ENCODE measurements at places on chromosomes 1 and 21.
A peak's percentile ranks its signal among the peaks of the same experiment; 100 is the strongest.

DNA sequence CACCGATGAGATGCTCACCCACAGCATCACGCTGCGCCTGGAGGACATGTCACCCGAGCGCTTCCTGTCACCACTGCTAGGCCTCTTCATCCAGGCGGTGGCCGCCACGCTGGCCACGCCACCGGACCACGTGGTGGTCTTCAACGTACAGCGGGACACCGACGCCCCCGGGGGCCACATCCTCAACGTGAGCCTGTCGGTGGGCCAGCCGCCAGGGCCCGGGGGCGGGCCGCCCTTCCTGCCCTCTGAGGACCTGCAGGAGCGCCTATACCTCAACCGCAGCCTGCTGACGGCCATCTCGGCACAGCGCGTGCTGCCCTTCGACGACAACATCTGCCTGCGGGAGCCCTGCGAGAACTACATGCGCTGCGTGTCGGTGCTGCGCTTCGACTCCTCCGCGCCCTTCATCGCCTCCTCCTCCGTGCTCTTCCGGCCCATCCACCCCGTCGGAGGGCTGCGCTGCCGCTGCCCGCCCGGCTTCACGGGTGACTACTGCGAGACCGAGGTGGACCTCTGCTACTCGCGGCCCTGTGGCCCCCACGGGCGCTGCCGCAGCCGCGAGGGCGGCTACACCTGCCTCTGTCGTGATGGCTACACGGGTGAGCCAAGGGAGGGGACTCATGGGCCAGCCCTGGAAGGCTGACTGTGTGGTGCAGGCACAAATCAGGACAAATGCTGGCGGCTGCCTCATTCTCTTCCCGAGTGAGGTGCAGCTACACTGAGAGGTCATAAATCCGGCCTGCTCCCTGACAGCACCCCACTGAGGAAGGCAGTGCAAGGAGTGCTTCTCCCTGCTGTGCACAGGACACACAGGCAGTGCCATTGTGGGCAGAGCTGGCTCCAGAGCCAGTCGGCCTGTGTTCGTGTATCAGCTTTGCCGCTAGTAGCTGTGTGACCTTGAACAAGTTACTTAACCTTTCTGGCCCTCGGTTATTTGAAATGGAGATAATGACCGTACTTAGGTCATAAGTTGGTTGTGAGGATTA, 9.4 kb downstream of the CELSR2 start:
- DNase-seq: no peak

DNA sequence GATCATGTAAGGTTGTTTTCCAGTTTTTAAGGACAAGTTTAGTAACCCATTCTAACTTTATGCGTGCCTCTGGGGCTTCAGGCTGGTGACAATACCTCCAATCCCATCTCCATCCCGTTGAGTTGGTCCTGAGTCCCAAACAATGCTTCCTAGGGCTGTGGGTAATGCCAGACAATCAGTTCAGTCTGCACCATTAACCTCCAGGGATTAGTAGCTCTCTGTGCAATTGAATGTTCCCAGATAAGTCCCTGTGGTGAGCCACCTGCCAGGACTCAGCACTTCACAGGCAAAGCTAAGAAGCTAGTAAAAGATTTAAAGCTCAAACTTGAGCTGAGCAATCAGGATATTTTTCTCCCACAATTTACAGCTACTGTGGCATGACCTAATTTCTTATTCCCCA, 462.2 kb upstream of the PTBP2 start:
- DNase-seq: no peak

DNA sequence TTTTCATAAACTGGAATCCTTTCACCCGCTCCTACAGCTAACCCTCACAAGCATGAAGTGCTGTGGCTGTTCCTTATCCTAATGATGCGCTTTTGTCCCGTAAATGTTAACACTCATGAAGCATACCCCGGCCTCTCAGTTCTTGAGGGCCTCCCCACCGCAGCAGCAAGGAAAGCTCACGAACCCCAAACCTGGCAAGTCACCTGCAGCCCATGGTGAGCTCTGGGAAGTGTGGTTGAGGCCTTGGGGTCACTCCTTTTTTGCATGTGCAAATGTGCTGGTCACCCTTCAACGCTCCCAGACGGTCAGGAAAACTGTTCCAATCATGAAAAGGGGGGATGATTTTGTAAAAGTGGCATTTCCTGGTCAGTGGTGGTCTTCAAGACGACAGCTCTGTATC, 124.6 kb downstream of the PRDM2 start:
- no peak for DNase-seq

GRCh38 chr21:35504951-35505466, 455.9 kb upstream of the RUNX1 start:
- DNase-seq: no peak

- no peak for DNase-seq
Observed at GRCh38 chr1:176626572-176627061, 163.6 kb downstream of the PAPPA2 start.

- DNase-seq: peak; percentile 53
Observed at GRCh38 chr1:15027515-15027986, 126.0 kb upstream of the TMEM51 start.

DNA sequence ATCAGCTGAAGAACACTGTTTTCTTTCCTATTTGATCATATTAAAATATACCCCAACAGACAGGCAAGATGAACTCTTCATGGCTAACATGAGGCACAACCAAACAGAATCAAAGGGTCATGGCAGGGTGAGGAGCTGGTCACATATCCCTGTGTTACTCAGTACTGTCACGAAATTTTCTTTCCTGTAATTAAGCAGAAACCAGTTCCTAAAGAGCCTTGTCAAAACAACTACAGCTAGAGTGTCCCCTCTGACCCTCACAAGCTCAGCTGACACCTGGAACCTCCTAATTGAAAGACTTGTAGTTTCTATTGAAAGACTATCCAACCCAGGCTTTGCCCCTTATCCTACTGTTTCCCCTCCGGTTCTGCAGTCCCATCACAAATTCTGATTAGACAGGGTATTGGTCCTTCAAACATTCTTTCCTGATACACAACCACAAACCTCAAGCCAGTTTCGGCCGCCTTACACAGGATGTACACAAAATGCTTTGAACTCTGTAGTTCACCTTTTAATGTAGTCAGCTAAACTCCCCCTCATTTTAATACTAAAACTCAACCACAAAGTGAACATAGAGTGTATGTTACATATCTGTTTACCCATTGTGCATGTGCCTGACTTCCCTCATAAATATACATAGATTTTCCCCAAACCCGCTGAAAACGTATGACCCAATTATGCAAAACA, 651.9 kb downstream of the MRPL39 start:
- no peak for DNase-seq

DNA sequence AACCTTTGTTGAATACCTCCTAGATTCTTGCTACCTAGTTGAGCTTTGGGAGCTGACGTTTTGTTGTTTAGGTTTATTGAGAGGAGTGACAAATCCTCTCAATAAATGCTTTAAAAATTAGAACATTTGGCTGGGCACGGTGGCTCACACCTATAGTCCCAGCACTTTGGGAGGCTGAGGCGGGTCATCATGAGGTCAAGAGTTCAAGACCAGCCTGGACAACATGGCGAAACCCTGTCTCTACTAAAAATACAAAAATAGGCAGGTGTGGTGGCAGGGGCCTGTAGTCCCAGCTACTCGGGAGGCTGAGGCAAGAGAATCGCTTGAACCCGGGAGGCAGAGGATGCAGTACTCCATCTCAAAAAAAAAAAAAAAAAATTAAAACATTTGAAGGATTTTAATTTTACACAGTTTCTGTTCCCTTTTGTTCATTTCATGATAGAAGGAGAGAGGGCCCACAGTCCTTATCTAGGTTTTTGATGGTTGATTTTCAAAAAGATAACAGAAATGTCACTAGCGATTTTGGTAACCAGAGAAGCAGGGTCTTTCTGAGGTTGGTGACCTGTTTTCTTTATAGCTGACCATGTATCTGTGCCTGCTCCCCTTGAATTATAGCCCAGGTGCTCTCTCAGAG, 44.2 kb upstream of the PIGV start:
- DNase-seq: no peak

DNA sequence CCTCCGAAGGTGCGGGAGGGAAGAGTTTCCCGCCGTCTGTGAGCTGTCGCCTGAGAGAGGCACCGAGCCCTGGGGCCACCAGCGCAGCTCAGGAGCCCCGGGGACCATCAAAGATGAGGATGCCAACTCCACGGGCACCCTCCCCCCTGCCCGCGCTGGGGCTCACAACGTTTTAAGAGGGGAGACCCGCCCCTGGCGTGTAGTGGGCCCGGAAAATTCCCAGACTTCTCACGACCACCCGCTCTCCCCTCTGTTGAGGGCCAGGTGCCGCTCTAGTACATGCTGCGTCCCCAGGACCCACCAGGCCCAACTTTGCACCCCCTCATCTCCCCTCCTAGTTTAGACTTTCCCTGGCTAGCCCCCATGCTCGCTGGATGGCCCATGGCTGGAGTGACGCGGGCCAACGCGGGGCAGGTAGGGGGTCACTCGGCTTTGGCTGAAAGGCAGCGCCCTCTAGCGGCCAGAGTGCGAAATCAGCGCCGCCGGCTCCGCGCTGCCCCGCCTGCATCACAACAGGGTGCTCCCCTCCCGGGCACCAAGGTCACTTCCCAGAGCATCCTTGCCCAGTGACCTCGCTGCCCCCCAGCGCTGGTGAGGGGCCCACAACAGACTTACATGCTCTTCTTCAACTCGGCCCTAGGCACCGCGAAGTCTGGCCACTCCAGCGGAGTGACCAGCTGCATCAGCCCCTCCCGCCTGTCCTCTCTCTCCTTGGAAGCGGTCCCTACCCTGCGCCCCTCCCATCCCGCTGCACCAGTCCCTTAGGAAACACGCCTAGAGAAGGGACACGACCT, 1.8 kb downstream of the CD160 start:
- DNase-seq: peak; percentile 81

DNA sequence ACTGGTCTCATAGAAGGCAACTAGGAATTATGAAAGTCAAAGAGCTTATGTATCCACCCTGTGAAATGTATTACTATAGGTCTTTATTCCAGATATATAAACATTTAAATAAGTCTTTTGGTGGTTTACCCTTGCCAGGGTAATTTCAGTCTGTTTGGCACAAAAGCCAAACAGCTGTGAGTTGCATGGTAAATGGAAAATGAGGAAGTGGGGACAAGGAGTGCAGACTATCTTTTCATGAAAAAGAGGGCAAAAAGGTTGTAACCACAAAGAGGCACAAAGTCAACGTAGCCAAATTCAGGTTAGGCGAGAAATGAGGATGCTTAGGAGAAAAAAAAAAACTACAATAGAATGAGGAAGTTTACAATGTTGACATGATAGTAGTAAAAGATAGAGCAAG, 492.3 kb upstream of the PRMT6 start:
- DNase-seq: no peak

DNA sequence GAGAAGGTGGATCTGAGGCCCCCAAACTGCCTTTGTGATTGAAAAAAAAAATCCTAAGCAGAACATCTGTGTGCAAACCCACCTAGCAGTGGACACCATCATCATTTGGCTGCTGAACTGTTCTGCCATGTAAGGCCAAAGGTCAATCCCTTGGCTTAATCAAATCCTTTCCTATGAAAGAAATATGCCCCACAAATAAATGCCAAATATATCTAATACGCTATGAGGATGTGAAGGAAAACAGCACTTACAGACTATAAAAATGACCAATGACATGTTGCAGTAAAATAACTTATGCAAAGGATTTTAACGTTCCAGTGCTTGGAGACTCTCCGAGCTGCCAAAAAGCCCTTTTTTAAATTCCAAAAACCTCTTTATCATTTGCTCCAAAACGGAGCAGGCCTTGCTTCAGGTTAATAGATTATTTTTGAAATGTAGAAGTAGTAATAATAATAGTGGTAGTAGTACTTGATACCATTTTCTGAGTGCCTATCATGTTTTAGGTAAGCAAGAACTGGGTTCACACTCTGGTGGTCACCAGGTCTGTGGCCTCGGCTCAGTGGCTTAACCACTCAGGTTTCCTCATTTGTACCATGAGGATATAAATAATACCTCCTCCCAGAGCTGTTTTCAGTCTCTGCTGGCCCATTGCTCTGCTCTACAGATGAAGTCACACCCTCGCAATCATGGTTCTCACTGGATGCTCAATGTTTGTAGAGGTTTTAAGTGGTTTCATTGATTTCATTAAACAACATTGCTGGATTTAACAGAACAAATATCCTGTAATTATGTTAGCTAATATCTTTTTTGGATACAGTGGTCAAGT, 47.9 kb upstream of the EDEM3 start:
- DNase-seq: no peak

DNA sequence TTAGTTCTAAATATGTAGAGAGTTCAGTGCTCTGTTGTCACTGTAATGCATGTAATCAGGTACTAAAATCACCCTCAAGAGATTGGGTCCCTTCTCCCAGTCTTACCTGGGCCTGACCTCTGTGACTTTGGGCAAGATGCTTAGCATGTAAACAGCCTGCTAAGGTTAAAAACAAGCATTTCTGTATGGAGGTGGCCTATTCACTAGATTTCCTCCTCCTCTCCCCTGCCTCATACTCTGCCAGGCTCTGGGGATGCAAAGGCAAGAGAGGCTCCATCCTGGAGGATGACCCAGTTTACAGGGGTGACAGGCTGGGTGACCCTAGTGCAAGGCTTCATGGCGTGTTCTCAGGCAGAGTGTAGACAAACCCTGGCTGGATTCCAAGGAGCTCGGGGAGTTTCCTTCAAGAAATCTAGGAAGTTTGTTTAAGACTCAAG, 28.8 kb downstream of the VANGL2 start:
- no peak for DNase-seq

DNA sequence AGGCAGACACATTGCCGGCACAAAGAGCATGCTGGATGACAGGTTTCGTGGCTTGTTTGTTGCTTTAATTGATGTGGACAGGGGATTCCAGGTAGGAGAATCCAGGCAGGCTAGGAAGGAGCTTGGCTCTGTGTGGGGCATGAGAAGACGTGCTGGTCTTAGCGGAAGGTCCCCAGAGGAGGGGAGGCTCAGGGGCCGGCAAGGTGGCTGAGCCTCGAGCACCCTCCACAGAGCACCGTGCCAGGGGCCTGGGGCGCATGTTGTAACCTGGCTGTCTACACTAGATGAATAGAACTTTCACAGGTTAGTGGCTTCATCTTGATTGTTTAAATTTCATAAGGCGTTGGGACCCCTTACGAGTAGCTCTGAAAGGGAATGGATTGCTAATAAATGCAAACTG, 223.1 kb downstream of the CAMTA1 start:
- no peak for DNase-seq
